NCI-H1092 treated with DMSO at 0.1 percent for 48 hours (cell line): ENCODE measurements at places on chromosomes 3 and 15.

- no peak for DNase-seq
Measured at GRCh38 chr3:136068708-136069107, 103.2 kb downstream of the PPP2R3A start.

- no peak for DNase-seq
Measured at GRCh38 chr3:7934362-7934761, 567.3 kb upstream of the LMCD1 start.

DNA sequence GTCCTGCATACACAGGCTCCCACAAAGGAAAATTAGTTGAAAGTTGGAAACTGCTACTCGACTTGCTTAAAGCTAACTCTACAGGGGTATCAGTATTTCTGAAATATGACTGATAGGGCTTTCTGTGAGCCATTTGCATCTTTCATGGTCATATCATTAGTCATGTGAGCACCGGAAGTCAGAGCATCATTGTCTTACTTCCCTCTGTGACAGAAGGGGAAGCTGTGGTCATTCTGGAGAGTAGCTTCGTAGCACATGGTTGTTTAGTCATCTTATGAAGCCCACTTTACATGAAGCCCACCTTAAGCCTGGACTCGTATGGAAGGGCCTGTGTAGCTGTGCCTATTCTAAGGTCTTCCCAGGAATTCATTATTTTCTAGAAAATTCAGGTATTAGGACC lies 69.0 kb downstream of the COL6A5 start:
- DNase-seq: no peak

GRCh38 chr15:60853109-60853508 lies 374.2 kb upstream of the ICE2 start:
- no peak for DNase-seq

DNA sequence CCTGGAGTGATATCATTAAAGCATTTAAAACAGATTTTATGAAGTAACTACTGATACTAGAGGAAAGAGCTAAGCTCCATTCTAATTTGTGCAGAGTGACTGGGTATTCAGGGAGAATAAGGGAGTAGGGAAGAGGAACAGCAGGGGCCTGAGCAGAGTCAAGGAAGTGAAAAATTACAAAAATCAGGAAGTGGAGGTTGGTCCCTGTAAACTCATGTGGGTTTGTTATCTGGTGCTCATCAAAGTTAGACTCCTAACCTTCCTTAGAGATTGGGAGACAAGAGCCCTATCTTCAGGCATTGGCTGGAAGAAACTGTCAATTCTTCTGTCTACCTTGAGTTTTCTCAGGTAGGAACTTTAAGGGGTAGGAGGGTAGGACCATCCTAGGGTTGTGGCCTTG lies 82.5 kb downstream of the NEK11 start:
- DNase-seq: no peak

DNA sequence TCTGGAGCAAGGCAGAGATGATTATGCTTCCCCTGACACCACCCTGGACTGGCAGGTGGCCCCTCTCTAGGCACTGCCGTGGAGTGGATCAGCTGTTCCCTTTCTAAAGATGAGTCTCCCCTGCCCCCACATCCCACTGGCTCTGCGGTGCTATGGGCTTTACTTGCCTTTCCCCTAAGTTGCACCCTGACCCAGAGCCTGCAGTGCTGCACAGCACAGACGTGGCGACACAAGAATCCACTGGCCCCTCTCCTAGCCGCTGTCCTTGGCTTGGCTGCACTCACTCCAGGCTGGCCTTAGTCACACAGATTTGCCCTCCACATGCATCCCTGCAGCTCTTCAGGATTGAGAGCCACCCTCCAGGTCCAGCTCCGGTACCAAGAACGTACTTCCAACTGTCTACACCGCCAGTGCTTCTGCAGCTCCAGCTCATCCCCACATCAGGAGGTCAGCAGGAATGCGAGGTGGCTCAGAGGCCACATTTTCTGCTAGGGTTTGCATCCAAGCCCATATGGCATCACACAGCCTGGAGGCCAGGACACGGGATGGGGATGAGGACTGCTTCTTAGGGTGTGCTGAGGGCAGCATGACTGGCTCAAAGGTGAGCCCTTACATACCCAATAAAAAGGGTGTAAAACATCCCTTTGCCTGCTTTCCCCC lies 82.4 kb upstream of the RASGRF1 start:
- no peak for DNase-seq

- no peak for DNase-seq
Measured at GRCh38 chr15:55774113-55774970, 31.4 kb upstream of the PRTG start.

GRCh38 chr3:99601515-99601914 lies 36.9 kb upstream of the COL8A1 start:
- DNase-seq: no peak

DNA sequence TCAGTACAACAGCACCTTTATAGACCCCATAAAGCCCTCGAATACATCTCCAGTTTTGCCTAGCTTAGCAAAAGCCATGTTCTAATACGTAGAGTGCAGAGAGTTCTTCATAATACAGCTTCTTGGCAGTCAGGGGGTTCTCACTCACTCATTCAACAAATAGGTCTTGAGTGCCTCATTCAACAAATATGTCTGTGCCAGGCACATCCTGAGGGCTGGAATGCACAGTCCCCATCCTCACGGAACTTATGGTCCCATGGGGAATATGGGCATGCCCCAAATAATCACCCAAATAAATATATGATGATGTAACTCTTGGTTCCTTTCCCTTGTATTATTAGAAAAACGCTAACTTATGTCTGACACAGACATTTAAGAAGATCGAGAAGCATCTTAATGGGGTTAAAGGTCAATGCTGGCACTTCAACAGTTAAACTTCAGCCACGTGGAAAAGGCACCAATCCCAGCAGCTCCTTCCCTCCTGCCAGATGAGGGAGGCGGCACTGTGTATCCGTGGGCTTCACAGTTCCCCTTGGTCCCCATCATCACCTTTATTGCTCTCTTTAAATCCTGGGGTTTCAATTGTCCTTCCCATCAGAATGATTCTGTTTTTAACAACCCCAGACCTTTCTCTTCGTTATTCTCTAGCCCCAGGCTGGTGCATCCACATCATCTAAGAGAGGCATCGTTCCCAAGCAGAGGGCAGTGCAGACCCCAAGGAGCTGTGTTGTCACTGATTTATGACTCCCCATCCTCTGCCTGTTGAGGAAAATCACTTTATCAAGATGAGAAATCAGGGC lies 18.9 kb upstream of the SEMA5B start:
- no peak for DNase-seq

GRCh38 chr3:135756106-135756668 lies 209.3 kb upstream of the PPP2R3A start:
- DNase-seq: no peak
